Left cardiac atrium (tissue), 4 donors: ENCODE measurements at places on chromosomes 11 and 22. TPM values are rescaled to one million over a fixed set of nuclear protein-coding genes. Genes with fewer than 3 reads are reported as not detected.
A peak's percentile ranks its signal among the peaks of the same experiment; 100 is the strongest.

Gene ZBTB16
- 79.5 TPM for total RNA-seq

Gene ARHGAP32
- 8.9 TPM for total RNA-seq

DNA sequence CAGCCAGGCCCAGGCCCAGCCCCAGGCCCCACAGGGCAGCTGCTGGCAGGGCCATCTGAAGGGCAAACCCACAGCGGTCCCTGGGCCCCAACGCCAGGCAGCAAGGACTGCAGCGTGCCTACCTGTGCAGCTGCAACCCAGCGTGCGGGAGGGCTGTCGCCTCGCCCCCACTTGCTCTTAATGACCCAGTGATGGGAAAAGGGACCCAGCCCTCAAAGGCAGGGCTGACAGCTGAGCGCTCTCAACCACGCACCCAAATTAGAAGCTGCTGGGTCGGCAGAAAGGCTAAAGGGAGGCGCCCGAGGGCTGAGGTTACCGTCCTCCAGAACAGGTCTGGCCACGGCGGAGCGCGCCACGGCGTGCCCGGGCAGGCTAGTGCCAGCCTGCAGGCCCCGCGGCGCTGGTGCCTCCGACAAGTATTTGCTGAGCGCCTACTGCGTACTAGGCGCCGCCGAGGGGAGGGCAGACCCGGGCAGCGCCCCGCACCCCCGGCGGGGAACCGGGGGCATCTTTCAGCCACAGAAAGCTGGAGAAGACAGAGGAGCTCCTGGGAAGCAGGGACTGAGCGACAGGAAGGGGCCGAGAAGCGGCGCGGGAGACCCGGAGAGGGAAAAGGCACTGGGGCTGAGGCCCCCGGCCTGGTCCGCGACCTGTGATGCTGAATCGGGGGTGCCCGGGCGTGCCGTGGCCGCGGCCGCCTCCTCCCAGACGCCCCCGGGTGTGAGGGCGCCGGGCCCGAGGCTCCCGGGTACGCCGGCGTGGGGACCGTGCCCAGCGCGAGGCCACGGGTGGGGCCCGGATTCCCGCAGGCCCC is 773 bp downstream of the HRAS start:
- peak; percentile 36 for DNase-seq

- DNase-seq: no peak
Measured at GRCh38 chr11:19329970-19330369, 89.2 kb upstream of the E2F8 start.

- no peak for DNase-seq
Measured at GRCh38 chr11:5684036-5684645, 733 bp downstream of the TRIM5 start.

- no peak for DNase-seq
Measured at GRCh38 chr11:110862407-110862806, 150.2 kb upstream of the ARHGAP20 start.
